ENCODE measurements at places on chromosomes 7 and 10.

DNA sequence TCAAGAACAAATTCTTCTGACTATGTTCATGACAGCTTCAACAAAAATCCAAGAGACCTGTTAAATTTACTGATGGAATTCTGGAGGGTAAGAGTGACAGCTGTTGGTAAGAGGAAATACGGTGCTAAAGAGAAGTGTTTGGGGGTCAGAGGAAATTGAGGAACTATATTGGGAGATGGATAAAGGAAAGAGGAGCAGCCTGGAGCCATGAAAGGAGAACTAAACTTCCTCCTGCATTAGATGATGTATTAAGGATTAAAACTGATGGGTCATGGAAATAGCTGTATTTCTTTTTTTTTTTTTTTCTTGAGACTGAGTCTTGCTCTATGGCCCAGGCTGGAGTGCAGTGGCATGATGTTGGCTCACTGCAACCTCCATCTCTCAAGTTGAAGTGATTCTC is 95.3 kb downstream of the HERPUD2 start:
- no peak for DNase-seq

DNA sequence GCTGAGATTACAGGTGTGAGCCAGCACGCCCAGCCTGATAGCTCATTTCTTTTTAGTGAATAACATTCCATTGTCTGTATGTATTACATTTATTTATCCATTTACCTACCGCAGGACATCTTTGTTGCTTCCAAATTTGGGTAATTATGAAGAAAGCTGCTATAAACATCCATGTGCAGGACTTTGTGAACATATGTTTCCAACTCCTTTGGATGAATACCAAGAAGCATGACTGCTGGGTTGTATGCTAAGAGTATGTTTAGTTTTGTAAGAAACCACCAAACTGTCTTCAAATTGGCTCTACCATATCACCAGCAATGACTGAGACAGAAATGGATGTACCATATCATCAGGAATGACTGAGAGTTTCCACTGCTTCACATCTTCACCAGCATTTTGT is 200.2 kb upstream of the TMEM196 start:
- DNase-seq = no peak

- DNase-seq = no peak
These were observed 326.4 kb downstream of the SFMBT2 start for GRCh38 chr10:7084280-7085005.

- DNase-seq = no peak
These were observed 4.9 kb upstream of the SCD start for GRCh38 chr10:100341953-100342626.

- no peak for DNase-seq
These were observed 15.1 kb upstream of the NME8 start for GRCh38 chr7:37833107-37833817.
